Left lung (tissue), 14 donors: ENCODE measurements at places on chromosomes 1 and 21. TPM values are rescaled to one million over a fixed set of nuclear protein-coding genes. Genes with fewer than 3 reads are reported as not detected.

GRCh38 chr1:64304823-64305222 is 101.4 kb downstream of the UBE2U start:
- DNase-seq = no peak
- H3K27me3 ChIP-seq = no peaks in the 10 kb centered on the region
- H3K27ac ChIP-seq = no peak overlapping the region
- H3K4me3 ChIP-seq = no peak overlapping the region
- H3K4me1 ChIP-seq = no peaks in the 10 kb centered on the region

- no peak overlapping the region for H3K4me3 ChIP-seq
- H3K36me3 ChIP-seq = no peaks in the 10 kb centered on the region
- DNase-seq = no peak
- H3K27me3 ChIP-seq = no peaks in the 10 kb centered on the region
Measured at GRCh38 chr1:212651521-212651920, 43.0 kb downstream of the ATF3 start.

GRCh38 chr21:46357335-46357604 is 33.3 kb downstream of the PCNT start:
- no peak overlapping the region for H3K27ac ChIP-seq
- H3K4me3 ChIP-seq = no peak overlapping the region
- no peaks in the 10 kb centered on the region for H3K4me1 ChIP-seq

GRCh38 chr1:205025239-205025638 is 17.8 kb upstream of the CNTN2 start:
- H3K4me3 ChIP-seq = no peak overlapping the region
- H3K36me3 ChIP-seq = no peaks in the 10 kb centered on the region
- no peak for DNase-seq
- no peaks in the 10 kb centered on the region for H3K4me1 ChIP-seq
- H3K27me3 ChIP-seq = peaks cover 14% of the 10 kb centered on the region

DNA sequence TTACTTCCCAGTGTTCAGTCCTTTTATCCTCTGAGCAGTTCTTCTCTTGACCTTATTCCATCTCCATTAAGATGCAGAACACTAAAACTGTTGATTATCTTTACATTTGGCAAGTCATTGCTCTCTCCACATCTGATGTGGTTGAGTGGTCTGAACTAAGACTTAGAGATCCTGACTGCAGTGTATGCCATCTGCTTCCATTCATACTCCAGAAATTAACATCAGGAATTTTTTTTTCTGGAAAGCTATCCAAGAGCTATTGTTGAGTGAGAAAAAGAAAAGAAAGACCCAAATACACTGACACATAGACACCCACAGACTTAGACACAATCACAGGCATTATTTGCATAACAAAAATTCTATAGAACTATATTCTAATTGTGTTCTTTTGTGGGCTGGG is 3.7 kb upstream of the TRIM62 start:
- no peak overlapping the region for H3K27ac ChIP-seq
- no peaks in the 10 kb centered on the region for H3K36me3 ChIP-seq
- no peak for DNase-seq
- H3K4me3 ChIP-seq = no peak overlapping the region

GRCh38 chr1:36851595-36851994 is 182.7 kb downstream of the GRIK3 start:
- H3K27ac ChIP-seq = no peak overlapping the region
- no peak for DNase-seq
- no peaks in the 10 kb centered on the region for H3K4me1 ChIP-seq

DNA sequence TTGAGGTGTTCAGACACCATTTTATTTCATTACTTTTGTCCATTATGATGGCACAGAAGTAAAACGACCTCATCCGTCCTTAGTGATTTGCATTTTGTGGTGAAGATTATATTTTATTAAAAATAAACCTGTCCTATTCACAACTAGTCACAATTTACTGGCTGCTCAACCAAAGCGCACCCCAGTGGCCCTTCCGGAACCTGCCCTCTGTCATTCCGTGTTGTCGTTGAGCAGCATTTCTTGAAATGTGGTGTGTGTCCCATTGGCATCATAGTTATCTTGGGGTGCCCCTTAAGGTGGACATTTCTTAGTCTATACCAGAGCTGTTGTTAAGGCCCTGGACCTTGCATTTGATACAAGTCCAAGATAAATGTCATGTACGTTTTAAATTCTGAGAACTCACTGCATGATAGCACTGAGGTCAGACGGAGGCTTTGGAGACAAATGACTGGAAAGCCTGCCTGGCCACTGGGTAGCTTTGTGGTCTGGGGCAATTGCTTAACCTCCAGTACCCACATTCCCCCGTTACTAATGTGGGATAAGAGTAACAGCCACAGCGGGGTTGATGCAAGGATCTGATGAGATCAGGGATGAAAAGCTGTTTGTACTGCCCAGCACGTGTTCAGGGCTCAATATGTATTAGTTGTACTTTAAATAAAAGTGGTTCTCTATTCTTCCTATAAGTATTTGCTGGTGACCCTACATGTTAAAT is 36.2 kb downstream of the BACH1 start:
- no peak overlapping the region for H3K27ac ChIP-seq
- no peaks in the 10 kb centered on the region for H3K4me1 ChIP-seq
- no peaks in the 10 kb centered on the region for H3K27me3 ChIP-seq
- no peak for DNase-seq
- no peak overlapping the region for H3K4me3 ChIP-seq

DNA sequence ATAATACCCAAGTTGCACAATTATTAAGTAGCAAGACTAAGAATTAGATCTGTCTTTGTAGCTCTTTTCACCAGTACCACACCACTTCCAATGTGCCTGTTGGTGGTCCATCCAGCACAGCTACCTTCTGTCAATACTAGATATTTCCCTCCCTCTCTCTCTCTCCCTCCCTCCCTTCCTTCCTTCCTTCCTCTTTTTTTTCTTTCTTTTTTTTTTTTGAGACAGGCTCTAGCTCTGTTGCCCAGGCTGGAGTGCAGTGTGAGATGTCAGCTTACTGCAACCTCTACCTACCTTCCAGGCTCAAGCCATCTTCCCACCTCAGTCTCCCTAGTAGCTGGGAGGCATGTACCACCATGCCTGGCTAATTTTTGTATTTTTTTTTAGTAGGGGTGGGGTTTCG is 21.1 kb downstream of the KPNA6 start:
- no peaks in the 10 kb centered on the region for H3K27me3 ChIP-seq
- no peak for DNase-seq
- H3K27ac ChIP-seq = no peak overlapping the region

DNA sequence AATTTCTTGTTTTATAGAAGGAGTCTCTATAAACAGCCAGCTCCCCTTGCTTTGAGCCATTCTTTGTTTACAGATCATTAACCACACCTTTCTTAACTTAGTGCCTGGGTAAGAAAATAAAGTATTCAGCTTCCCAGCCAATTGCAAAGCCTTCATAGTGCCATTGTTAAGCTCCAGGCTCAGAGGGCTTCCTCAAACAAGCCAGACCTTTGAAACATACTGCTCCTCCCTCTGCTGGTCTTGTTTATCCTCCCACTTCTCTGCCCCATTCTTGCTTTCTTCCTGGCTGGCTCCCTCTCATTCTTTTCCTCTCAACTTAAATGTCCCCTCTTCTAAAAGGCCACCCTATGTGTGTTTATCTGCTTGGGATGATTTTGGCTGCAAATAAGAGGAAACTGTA is 319.4 kb upstream of the ST6GALNAC5 start:
- no peak for DNase-seq
- H3K4me1 ChIP-seq = no peaks in the 10 kb centered on the region
- no peak overlapping the region for H3K27ac ChIP-seq
- no peak overlapping the region for H3K4me3 ChIP-seq
- H3K36me3 ChIP-seq = no peaks in the 10 kb centered on the region

DNA sequence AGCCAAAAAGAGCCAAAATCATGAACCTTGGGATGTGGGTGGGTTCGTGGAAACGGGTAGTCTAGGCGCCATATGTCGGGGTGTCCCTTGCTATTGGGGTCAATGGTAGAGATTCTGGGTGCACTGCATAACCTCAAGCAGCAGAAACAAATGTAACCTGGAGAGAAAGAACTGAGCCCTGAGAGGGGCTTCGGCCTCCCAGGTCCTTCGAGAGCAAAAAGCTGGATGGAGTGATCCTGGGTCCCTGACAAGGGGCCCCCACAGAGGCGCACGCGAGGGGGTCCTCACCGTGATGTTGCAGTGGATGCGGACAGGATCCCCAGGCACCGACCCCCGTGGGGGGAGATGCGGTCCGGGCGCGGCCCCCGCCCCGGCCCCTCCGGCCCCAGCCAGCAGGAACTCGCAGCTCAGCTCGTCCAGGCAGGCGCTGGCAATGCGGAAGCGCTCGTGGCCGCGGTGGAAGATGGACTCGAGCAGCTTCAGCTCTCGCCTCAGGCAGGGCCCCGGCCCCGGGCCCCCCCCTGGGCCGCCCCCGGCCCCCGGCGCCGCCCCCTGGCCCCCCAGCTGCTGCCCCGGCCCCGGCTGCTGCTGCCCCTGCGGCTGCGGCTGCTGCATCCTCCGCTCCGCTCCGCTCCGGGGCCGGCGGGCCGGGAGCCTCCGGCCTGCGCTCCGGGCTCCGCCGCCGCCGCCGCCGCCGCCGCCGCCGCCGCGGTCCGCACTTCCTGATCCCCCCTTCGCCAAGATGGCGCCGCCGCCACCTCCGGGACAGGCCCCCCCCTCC is at the start of gene UBE2Q1:
TSS of gene UBE2Q1 (minus strand) at position 724 of the 781 bp plus-strand sequence. CDS start at position 615, 109 bp downstream.
- H3K27me3 ChIP-seq = no peaks in the 10 kb centered on the region
- peaks cover 29% of the 10 kb centered on the region for H3K4me1 ChIP-seq
- H3K27ac ChIP-seq = peak within 1 kb of the TSS; percentile 93
- peak; percentile 68 for DNase-seq

DNA sequence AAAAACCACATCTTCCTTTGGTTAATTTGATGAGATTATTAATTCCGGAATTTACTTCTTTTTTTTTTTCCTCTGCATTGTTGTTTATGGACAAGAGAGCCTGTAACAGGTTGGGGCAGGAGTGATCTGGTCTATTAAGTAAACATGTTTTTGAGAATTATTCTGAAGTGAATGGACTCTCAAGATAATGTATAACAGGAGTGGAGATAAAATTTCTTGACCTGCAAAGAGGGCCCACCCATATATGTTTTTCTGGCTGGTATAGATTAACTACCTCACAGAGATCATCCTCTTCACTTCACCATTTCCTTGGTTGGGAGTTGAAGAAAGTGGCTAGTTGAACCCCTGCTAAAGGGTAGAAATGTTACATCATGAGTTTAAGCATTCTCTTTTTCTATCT is 10.7 kb downstream of the DDI2 start:
- H3K27me3 ChIP-seq = no peaks in the 10 kb centered on the region
- H3K4me1 ChIP-seq = peaks cover 7% of the 10 kb centered on the region
- no peak overlapping the region for H3K4me3 ChIP-seq
- no peak for DNase-seq

GRCh38 chr1:76961181-76961819 is 94.0 kb downstream of the ST6GALNAC5 start:
- DNase-seq = no peak
- H3K4me3 ChIP-seq = no peak overlapping the region
- H3K27ac ChIP-seq = no peak overlapping the region
- no peaks in the 10 kb centered on the region for H3K36me3 ChIP-seq
- H3K27me3 ChIP-seq = no peaks in the 10 kb centered on the region
- no peaks in the 10 kb centered on the region for H3K4me1 ChIP-seq

- no peaks in the 10 kb centered on the region for H3K36me3 ChIP-seq
- peak overlapping the region; percentile 66 for H3K27ac ChIP-seq
- no peaks in the 10 kb centered on the region for H3K27me3 ChIP-seq
Measured at GRCh38 chr1:244302876-244303609, 148.7 kb downstream of the ADSS2 start.

DNA sequence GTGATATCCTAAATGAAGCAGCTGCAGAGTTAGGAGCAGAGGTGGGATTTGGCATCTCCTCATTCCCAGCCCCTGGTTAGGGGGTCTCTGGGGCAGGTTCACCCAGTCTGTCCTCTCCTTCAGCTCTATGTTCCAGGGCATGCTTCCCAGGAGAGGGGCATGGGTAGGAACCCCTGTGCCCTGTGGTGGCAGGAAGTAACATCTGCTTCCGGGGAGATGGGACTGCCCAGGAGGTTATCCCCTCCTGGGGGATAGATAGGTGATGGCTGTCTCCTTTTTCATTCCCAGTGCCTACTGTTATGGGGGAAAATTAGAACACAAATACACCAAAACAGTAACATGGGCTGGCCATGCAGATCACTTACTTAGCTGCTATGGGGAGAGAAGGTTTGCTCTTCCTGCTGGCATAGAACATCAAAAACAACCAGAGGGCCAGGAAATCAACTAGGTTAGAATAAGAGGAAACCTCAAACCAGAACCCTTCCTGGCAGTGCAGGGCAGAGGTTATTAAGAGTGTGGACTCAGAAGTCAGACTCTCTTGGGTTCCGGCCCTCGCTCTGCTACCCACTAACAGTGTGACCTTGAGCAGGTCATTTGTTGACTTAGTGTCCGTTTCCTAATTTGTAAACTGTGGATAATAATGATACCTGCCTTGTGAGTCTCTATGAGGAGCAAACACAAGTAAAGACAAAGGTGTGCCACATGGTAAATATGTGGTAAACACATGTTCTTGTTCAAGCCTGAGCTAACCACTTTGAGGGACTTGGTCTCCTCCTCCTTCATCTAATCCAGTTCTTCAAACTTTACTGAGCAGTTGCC is 157.8 kb upstream of the JUN start:
- H3K4me3 ChIP-seq = no peak overlapping the region
- DNase-seq = no peak
- H3K27me3 ChIP-seq = no peaks in the 10 kb centered on the region
- no peak overlapping the region for H3K27ac ChIP-seq

DNA sequence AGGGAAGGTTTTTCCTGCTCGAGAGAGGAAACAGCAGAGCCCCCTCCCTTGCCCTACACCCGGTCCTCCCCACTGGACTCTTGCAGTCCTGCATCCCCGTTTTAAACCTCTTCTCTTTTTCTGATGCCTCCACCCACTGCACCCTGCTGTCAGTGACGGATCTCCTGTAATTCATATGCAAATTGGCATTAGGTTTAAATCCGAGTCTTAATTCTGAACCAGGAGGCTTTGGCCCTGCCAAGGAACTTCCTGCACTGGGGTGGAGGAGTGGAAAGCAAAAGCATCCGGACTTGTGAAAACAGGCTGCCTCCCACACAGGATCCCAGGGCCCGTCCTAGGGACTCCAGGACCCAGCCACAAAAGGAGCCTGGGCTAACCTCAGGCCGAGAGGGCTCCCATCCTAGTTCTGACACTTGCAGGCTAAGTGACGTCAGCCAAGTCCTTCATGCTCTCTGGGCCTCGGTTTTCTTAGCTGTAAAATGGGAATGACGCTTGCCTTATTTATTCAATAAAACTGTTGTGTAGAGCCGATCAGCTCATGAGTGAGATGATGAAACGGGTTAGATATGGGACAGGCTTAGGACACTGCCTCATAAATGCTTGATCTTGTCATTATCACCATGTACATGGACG is 613.3 kb downstream of the AJAP1 start:
- no peaks in the 10 kb centered on the region for H3K36me3 ChIP-seq
- no peak for DNase-seq
- no peak overlapping the region for H3K4me3 ChIP-seq
- no peaks in the 10 kb centered on the region for H3K4me1 ChIP-seq
- H3K27ac ChIP-seq = no peak overlapping the region
- H3K27me3 ChIP-seq = peaks cover 30% of the 10 kb centered on the region

PLA2G2F gene
- not detected for polyA plus RNA-seq

NLRP3 gene
- polyA plus RNA-seq = 1.8 TPM

NBPF19 gene
- 16.0 TPM for polyA plus RNA-seq

PTGFR gene
- 0.11 TPM for polyA plus RNA-seq

CENPS gene
- 21.7 TPM for polyA plus RNA-seq

SASS6 gene
- 7.8 TPM for polyA plus RNA-seq

LDLRAD1 gene
- polyA plus RNA-seq = 1.4 TPM
